Anterior cingulate cortex (tissue), 58 donors: ENCODE measurements at places on chromosomes 3 and 15.

GRCh38 chr3:107877936-107878335 is 212.9 kb downstream of the CD47 start:
- no peak for DNase-seq

GRCh38 chr15:73972984-73973682 is 19.0 kb downstream of the STOML1 start:
- DNase-seq = peak; percentile 32

DNA sequence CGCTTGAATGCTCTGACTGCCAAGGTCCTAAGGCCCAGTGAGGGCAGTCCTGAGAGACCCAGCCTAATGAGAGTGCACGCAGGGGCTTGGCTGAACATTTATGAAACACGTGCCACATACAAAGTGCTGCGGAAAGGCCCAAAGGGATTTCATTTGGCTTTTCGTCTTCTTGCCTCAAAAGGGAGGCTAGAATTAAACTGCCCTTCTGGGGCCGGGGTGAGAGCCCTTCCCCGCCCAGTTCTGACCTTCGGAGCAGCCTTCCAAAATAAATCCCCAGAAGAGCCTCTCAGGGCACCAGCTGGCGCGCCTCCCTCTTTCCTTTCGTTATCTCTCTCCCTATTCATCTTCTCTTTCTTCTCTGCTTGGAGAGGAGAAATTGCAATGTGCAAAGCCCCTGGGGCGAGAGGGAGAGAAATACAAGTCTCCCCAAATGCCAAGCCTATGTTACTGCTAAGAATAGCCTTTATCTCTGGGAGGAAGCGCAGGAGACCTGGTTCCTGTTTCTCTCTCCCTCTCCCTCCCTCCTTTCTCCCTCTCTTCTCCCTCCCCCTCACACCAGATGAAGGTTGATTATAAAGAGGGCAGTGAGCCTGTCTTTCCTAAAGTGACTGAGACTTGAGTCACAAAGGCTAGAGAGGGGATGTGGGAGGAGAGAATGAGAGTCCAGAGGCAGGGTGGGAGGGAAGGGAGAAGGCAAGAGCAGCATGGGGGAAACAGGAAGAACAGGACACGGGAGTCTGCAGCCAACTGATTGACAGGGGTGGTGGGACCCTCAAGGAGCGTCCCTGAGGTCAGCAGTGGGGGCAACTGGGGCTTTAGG is 36.7 kb upstream of the NDUFB4 start:
- peak; percentile 71 for DNase-seq

DNA sequence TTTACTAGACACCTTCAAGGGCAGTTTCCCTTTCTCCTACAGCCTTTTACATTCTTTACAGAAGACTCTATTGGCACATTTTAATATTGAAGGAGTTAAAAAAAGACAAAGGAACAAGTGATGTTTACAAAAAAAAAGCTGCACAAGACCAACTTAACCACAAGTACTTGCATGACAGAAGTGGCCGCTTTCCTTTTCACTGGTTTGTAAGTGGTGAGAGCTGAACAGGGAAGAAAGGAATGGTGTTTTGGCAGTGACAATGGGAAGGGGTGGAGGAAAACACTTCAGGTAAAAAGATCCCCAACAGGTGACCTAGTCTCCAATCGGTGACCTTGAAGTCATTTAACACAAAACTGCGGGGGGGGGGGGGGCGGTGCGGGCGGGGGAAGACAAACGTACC is 1.1 kb downstream of the WDR72 start:
- no peak for DNase-seq

DNA sequence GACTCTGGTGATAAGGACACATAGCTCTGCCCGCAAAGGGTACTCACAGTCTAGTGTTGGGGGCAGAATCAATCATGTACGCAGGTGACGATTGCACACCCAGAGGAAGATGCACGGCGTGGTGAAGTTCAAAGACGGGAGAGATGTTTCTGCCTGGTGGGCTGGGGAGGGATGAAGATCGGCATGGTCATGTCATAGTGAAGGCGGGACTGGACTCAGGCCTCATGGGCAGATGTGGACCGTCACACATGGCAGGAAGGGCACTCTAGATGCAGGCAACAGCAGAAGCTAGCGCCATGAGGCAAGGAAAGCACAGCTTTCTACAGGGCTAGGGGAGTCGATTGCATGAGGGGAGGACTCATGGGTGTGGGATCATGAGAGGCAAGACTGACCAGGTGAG is 240.6 kb downstream of the OPA1 start:
- DNase-seq = no peak

GRCh38 chr3:25094932-25095685 is 333.0 kb upstream of the RARB start:
- DNase-seq = no peak

DNA sequence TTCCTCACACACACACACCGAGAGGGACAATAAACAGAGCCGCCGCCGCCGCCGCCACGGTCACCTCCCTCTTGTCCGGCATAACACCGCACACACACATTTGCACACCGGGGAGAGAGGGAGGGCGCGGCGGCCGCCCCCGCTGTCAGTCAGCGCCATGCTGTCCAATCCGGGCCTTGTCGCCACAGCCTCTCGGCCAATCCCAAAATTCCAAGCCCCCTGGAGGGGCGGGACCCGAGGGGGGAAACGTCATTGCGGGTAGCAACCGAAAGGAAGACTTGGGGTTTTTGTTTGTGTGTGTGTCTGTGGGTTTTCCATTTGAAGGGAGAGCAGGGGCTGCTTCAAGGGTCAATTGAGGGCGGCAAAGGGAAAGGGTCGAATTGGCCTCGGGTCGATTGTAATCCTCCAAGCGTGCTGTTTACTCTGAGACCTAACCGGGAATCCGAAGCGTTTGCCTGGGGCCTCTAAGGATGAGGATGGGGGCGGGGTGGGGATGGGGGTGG is at the start of gene TOP2B:
TOP2B (minus strand) TSS at position 96 of the 503 bp plus-strand sequence. CDS start 610 bp downstream, outside the sequence.
- DNase-seq = peak; percentile 97

DNA sequence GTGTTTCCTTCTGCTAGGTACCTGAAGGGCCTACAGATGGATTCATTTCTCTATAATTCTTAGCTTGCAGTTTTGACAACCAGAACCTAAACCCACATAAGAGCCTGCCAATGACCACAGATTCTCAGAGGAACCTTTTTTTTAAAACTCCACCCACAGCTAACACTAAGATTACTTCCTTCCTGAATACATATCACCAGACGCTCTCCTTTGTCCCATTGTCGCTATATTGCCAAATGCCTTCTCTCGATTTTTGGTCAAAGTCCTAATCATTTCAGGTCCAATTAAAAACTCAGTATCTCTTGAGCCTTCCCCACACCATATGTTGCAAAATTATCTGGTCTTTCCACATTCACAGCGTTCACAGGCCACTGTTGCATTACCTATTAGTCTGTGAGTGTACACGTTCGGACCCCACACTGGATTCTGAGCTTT is 12.4 kb downstream of the ZNF710 start:
- DNase-seq = no peak

- DNase-seq = no peak
Measured at GRCh38 chr15:43093026-43093425, 12.8 kb downstream of the UBR1 start.

- no peak for DNase-seq
Measured at GRCh38 chr15:28117432-28117990, 18.4 kb upstream of the OCA2 start.

DNA sequence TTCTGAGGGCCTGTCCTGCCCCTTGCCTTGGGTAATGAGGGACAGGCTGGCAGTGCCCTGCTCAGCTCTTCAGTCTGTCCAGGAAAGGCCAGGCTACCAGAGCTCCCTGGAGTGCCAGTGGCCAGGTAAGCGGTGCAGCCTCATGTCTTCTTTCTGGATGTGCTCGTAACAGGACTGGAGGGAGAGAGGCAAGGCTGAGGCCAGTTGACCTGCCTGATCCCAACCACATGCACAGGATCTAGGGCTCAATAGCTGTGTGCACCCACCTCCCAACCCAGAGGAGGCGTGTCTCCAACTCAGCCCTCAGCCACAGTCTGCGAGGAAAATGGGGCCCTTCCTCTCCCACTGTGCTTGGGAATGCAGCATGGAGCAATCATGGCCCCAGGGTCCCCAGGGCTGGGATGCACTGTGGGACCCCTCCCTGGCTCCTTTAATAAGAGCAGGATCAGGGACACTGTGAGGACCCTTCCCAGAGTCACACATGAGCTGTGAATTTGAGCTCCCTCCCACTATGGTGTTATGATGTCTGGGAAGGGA is 22.5 kb downstream of the ALS2CL start:
- DNase-seq = no peak

- no peak for DNase-seq
Measured at GRCh38 chr3:73018298-73018697, 21.7 kb downstream of the PPP4R2 start.

DNA sequence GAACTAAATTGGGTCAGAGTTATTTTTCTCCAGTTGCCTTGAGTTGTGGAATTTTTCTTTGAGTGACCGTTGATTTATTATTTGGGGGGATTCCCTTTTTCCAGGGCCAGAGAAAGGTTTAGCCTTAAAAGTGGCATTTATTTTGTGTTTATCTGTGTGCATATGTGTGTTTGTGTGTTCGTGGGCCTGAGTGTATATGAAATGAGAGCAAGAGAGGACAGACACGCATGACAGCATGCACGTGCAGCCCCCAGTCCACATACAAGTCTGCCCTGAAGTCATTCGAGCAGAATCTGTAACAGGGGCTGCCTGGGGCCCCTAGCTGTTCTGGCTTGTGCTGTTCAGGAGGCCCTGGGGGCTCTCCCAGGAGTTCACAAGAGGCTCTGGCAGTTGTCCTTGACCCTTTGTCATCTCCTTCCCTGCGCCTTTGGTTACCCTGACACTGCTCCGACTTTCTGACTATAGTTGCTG is 18.3 kb upstream of the TRAK1 start:
- no peak for DNase-seq

DNA sequence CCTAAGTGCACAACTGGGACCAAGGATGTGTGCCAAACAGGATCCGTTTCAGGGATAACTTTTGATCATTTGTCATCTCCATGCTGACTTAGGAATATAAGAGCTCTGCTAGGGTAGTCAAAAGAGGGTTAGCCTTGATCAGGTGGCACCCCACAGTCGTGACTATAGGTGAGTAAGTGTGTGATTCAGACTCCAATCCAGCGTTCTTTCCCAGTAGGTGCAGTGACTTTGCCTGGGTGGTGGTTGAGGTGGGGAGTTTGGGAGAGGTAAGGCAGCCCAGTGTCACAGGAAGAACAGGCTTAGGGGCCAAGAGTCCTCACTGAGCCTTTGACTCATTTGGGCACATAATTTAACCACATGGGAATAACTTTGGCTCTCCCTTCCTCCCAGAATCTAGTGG is 51.0 kb downstream of the CHDH start:
- no peak for DNase-seq

GRCh38 chr3:71554649-71555048 is 28.9 kb downstream of the FOXP1 start:
- no peak for DNase-seq

DNA sequence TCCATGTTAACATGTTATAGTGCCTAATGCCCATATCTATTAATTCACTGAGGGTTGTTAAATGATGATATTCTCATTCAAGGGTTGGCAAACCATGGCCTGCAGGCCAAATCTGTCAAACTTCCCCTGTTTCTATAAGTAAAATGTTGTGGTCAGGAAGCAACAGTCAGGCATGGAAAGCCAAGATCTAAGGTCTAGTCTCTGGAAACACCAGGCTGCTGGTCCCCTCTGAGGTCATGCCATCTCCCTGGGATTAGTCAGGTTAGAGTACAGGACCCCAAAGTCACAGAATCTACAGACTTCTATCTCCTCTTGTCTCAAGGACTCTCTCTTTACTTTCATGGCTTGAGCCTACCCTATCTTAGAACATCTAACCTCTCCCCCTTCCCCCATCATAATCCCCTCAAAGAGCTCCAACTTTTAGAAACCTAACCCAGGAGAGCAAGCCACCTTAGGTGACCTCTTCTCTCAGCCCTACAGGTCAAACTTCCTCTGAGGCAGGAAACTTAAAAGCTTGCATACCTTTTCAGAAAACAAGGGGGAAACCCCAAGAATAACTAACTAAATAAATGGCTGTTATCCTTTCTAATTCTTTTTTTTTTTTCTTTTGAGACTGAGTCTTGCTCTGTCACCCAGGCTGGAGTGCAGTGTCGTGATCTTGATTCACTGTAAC is 15.3 kb upstream of the HERC1 start:
- DNase-seq = no peak

GRCh38 chr3:33911525-33912322 is 113.3 kb downstream of the PDCD6IP start:
- DNase-seq = no peak

DNA sequence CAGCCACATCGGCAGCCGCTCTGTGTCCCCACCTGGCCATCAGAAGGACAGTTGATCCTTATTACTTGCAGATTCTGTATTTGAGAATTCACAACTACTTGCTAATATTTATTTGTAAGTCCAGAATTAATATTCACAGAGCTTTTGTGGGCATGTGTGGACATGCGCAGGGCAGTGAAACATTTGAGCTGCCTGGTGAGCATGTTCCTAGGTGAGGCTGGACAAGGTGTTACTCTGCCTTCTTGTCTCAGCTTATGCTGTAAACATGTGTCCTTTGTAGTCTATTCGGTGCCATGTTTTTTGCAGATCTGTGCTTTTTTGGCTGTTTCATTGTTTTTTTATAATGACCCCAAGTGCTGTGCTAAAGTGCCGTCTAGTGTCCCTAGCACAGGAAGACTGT is 15.6 kb downstream of the FAH start:
- no peak for DNase-seq

- DNase-seq = no peak
Measured at GRCh38 chr3:56935811-56936210, 124.7 kb upstream of the SPATA12 start.

DNA sequence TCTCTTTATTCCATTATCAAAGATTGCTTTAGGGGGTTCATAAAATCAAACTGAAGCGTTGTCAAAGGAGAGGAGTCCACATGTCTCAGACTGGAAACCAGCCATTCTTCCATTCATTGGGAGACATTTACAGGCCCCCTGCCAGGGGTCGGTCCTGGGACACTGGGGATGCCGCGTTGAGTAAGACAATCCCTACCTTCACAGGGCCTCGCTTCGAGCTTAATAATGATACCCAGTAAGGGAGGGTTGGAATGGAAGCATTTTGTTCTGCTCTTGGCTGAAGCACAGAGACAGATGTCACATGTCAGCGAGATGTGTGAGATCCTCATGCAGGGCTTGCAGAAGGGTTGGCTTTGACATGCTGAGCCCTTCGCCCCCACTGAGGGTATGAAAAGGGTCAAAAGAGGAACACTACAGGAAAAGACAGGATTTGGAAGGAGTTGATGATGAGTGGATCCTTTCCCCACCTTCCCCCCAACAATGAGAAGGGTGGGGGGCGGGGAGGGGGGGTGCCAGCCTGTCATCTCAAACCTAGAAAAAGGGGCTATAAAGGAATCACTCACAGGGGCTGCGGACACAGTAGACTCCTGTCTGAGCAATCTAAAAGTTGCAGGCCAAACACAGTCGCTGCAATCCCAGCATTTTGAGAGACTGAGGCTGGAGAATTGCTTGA is 25.6 kb upstream of the ARL8B start:
- no peak for DNase-seq

GRCh38 chr3:12706504-12707253 is 42.8 kb upstream of the RAF1 start:
- DNase-seq = peak; percentile 32

GRCh38 chr3:67090474-67090873 is 92.4 kb downstream of the KBTBD8 start:
- DNase-seq = no peak

DNA sequence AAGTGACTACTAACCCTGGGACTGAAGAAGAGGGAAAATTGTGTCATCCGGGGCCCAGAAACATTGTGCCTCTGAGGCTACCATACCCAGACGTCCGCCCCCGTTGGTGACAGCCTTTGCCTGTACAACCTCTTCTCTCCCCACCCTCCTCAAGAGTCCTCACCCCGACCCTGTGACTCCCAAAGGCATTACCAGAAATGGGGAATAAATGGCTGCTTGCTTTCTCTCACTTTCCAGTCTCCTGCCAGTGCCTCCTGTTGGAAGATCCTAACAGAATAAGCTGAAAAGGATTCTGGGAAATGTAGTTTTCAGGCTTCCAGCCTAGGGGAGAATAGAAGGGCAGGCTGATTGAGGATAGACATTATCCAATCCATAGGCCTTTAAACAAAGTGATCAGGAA is 30.8 kb upstream of the SLC25A36 start:
- DNase-seq = no peak
